ENCODE measurements at places on chromosomes 13 and 19. TPM values are rescaled to one million over a fixed set of nuclear protein-coding genes. Genes with fewer than 3 reads are reported as not detected.

The OR7A5 gene
- not detected for total RNA-seq

The OSCAR gene
- 0.84 TPM for total RNA-seq

DNA sequence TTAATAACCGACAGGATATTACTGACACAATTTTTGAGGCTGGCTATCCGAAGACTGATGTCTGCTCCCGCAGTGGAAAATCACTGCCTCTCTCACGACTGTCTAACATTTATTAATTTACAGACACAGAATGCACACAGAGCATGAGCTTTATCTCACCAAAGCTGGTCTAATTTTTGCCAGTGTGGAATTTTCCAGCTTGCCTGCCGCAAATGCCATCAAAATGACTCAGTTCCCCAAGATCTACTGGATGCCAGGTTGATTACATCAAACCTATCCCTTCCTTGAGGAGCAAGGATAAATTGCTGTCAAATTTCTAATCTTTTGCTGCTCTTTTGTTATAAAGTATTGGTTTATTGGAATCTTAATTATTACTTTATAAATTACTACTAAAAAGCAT lies 1775.1 kb upstream of the PCDH20 start:
- DNase-seq = no peak
- H3K27me3 ChIP-seq = no peaks in the 10 kb centered on the region
- no peaks in the 10 kb centered on the region for H3K4me1 ChIP-seq
- no peak overlapping the region for H3K27ac ChIP-seq
- H3K4me3 ChIP-seq = no peak overlapping the region

- no peak overlapping the region for H3K27ac ChIP-seq
- H3K4me3 ChIP-seq = peak overlapping the region; percentile 31
- no peaks in the 10 kb centered on the region for H3K27me3 ChIP-seq
- DNase-seq = peak; percentile 34
Observed at GRCh38 chr19:7873304-7874075, 700 bp downstream of the PRR36 start.

The MCF2L gene
- total RNA-seq = 41.6 TPM

The GEMIN7 gene
- total RNA-seq = 8.4 TPM

The PSG2 gene
- total RNA-seq = not detected

The ZNF726 gene
- 0.72 TPM for total RNA-seq

DNA sequence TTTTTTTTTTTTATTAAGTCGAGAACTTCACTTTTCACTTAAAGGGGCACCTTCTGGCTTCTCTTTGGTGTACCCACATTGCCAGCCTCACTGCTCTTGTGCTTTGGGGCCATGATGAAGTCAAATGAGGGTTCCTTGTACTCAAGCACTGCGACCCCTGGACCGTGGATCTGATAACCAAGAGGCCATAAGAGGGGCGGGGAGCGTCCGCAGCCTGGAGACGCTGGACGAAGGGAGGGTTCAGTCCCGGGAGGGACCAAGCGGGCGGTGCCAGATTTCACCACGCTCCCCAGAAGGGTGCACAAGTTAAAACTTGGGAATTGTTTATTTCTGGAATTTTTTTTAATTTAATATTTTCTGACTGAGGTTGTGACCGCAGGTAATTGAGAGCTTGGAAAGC lies 53.3 kb upstream of the SOX1 start:
- no peak for DNase-seq
- H3K27me3 ChIP-seq = no peaks in the 10 kb centered on the region
- H3K4me1 ChIP-seq = no peaks in the 10 kb centered on the region
- no peak overlapping the region for H3K27ac ChIP-seq

DNA sequence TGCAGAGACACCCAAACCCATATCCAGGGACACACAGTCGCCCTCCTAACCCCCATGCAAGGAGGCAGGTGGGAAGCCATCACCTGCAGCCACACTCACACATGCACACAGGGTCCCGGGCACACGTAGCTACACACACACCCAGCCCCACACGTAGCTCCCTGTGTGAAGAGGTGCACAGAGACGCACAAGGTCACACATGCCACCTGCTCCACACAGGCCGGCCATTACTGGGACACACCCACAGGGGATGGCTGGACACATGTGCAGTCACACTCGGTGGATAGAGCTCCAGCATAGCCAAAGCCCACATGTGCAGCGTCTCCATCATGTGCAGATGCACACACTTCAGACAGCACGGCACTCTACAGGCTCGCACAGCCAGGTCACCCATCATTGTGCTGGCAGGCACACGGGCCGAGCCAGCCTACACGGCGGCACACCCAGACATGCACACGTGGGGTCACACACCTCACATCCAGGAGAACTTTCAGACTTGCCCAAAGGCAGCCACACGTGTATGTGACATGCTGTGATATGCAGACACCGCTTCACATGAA lies 1.1 kb downstream of the ZNF835 start:
- no peaks in the 10 kb centered on the region for H3K4me1 ChIP-seq

DNA sequence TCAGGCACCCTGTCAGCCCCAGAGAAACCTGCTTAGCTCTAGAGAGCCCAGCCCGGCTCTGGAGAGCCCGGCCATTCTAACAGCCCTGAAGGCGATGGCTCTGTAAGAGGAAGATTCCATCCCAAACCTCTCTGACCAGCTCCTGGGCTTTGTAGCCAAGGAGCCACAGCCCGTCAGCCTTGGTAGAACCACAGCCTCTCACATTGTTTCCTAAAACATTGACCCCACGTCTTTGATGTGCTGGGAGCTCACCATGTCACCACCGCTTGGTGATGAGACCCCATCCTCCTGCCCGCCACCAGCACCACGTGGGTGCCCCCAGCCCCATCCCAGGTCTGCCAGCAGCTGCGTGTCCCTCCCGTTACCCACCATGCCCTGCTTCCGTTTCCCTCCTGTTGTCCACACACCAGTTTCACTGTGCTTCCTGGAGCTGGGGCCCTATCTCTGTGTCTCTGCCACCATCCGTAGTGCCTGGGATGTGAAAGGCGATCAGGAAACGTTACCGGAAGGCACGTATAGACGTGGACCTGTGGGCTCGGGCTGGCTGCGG lies 94.2 kb upstream of the MCF2L start:
- DNase-seq = no peak
- no peaks in the 10 kb centered on the region for H3K4me1 ChIP-seq
- no peak overlapping the region for H3K27ac ChIP-seq
- no peaks in the 10 kb centered on the region for H3K36me3 ChIP-seq
- H3K27me3 ChIP-seq = no peaks in the 10 kb centered on the region

The TMEM190 gene
- not detected for total RNA-seq

DNA sequence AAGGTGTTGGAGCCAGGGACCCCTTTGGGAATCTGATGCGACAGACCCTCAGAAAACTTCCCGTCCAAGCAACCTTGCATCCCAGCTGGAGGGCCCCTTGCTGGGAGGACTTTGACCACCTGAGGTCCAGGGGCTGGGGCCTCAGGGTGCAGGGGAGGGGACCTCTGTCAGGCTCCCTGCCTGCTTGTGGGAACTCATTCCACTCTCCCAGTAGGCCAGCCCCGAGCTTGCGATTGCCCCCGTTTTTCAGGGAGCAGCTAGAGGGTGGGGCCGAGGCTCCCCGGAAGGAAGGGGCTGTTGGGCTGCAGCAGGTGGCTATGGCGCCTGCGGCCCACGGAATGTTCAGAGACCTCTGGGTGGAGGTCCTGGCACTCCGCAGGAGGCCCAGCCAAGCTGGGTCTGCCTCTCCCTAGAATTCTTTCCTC lies 2.8 kb downstream of the GNA11 start:
- no peak overlapping the region for H3K27ac ChIP-seq
- no peaks in the 10 kb centered on the region for H3K27me3 ChIP-seq
- no peak overlapping the region for H3K4me3 ChIP-seq
- no peaks in the 10 kb centered on the region for H3K36me3 ChIP-seq
- H3K4me1 ChIP-seq = peaks cover 26% of the 10 kb centered on the region
- DNase-seq = peak; percentile 67

- H3K27ac ChIP-seq = no peak overlapping the region
- H3K36me3 ChIP-seq = no peaks in the 10 kb centered on the region
- DNase-seq = no peak
- no peaks in the 10 kb centered on the region for H3K4me1 ChIP-seq
- H3K4me3 ChIP-seq = no peak overlapping the region
Observed at GRCh38 chr13:73902296-73902695, 231.9 kb downstream of the KLF12 start.

- no peak overlapping the region for H3K4me3 ChIP-seq
- no peaks in the 10 kb centered on the region for H3K27me3 ChIP-seq
- no peak overlapping the region for H3K27ac ChIP-seq
- DNase-seq = no peak
- no peaks in the 10 kb centered on the region for H3K36me3 ChIP-seq
Observed at GRCh38 chr13:96499656-96500055, 409.7 kb downstream of the HS6ST3 start.

The PLK5 gene
- not detected for total RNA-seq

GRCh38 chr19:6020166-6020882 lies 42.4 kb upstream of the RANBP3 start:
- DNase-seq = no peak
- H3K4me1 ChIP-seq = peaks cover 5% of the 10 kb centered on the region
- no peak overlapping the region for H3K4me3 ChIP-seq
- H3K36me3 ChIP-seq = no peaks in the 10 kb centered on the region
- H3K27me3 ChIP-seq = no peaks in the 10 kb centered on the region

- no peaks in the 10 kb centered on the region for H3K27me3 ChIP-seq
- no peaks in the 10 kb centered on the region for H3K4me1 ChIP-seq
- H3K36me3 ChIP-seq = no peaks in the 10 kb centered on the region
- no peak overlapping the region for H3K4me3 ChIP-seq
- DNase-seq = no peak
Observed at GRCh38 chr13:70107125-70107497, 515 bp upstream of the ATXN8OS start.

GRCh38 chr13:21884299-21884909 lies 213.5 kb downstream of the FGF9 start:
- no peak overlapping the region for H3K4me3 ChIP-seq
- no peak for DNase-seq
- H3K4me1 ChIP-seq = no peaks in the 10 kb centered on the region
- no peaks in the 10 kb centered on the region for H3K27me3 ChIP-seq
- H3K27ac ChIP-seq = no peak overlapping the region

DNA sequence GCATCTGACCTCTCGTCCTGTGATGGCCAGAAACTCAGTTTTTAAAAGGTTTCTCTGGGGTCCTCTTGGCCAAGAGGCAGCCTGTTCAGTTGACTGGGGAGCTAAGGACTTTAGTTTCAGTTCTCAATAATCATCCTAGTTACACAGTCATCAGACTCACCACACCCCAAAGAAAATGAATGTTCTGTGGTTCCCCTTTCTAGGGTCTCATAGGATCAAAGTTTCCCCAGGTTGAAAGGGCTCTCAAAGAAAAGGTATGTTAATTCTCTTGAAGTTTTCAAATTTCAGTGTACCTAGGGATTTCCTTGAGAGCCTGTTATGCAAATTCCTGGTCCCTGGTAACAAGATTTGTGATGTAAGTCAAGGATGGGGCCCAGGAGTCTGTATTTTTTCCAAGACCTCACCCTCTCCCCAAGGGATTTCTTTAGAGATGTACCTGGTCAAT lies 94.9 kb downstream of the FAM216B start:
- H3K4me3 ChIP-seq = no peak overlapping the region
- no peak for DNase-seq
- H3K4me1 ChIP-seq = no peaks in the 10 kb centered on the region

DNA sequence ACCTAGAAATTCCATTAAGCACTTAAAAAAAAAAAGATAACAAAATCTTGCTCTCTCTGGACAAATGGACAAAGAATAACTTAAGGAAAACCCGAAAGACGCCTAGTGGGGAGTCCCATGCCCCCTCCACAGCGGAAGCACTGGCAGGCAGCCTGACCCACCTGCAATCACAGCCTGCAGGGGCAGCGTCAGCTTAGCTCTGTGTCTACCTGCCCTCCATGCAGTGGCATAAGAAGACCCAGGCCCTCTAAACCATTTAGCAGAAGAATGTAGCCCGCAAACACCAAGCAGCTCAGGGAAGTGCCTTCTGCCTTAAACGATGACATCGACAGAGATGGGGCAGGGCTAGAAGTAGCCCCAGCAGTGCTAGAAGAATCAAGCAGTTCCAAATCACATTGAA lies 36.0 kb downstream of the KCTD15 start:
- no peak overlapping the region for H3K27ac ChIP-seq
- no peak overlapping the region for H3K4me3 ChIP-seq

GRCh38 chr19:47518139-47518538 lies 3.3 kb upstream of the NAPA start:
- peaks cover 5% of the 10 kb centered on the region for H3K4me1 ChIP-seq
- no peak overlapping the region for H3K4me3 ChIP-seq
- H3K27ac ChIP-seq = no peak overlapping the region
- H3K27me3 ChIP-seq = no peaks in the 10 kb centered on the region
- no peaks in the 10 kb centered on the region for H3K36me3 ChIP-seq

DNA sequence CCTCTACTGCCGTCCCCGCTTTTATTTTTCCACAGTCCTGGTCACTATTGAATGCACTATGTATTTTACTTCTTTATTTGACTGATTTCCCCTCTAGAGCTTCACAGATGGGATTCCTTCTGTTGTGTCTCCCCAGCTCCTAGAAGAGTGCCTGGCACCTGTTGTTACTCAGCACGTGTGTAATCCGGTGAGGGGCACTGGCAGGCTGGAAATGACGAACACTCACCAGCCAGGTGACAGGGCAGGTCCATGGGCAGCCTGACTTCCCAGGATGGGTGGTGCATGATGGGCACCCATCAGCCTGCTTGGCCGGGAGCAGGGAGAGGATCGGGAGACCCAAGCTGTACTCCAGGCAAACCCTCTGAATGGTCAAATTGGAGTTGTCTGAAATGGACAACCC lies 67.2 kb downstream of the CEBPG start:
- H3K27ac ChIP-seq = no peak overlapping the region
- DNase-seq = peak; percentile 17
- H3K4me3 ChIP-seq = no peak overlapping the region
- no peaks in the 10 kb centered on the region for H3K27me3 ChIP-seq
- no peaks in the 10 kb centered on the region for H3K36me3 ChIP-seq
- H3K4me1 ChIP-seq = no peaks in the 10 kb centered on the region

DNA sequence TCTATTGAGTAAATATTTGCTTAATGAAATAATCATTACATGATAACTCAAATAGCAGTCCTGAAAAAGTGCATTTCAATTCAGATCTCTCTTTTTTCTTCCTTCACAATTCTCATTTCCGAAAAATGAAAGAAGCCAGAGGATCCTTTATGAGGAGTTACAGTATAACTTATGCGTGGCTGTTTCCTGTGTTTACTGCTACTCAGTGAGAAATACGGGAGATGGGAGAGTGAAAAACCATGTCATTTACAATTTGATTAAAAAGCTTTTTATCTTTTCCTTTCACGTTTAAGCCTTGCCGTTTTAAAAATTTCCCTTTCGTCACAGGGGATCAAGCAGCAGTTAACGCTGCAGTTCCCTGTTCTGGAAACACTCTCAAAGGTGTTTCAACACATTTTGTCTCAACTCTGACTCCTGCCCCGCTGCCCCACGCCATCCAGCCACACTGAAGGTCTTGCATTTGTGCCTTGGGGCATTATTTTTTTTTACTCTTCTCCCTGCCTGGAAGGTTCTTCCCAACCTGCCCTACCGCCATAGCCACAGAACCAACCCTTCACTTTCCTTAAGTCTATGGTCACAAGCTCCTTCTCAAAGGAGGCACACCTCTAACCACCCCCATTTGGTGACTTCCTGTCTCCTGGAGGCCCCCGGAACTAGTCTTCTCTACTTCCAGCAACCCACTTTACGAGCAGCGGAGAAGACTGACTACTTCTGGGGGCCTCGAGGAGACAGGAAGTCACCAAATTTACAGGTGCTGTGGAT lies 17.0 kb downstream of the KL start:
- no peaks in the 10 kb centered on the region for H3K27me3 ChIP-seq

GRCh38 chr13:44380404-44381165 lies 7.0 kb downstream of the SERP2 start:
- peaks cover 2% of the 10 kb centered on the region for H3K4me1 ChIP-seq
- H3K36me3 ChIP-seq = no peaks in the 10 kb centered on the region
- H3K4me3 ChIP-seq = no peak overlapping the region
- no peak for DNase-seq
- no peak overlapping the region for H3K27ac ChIP-seq
- no peaks in the 10 kb centered on the region for H3K27me3 ChIP-seq

All from pancreas (tissue), 10 donors.